ENCODE measurements at places on chromosomes 13 and 19.

DNA sequence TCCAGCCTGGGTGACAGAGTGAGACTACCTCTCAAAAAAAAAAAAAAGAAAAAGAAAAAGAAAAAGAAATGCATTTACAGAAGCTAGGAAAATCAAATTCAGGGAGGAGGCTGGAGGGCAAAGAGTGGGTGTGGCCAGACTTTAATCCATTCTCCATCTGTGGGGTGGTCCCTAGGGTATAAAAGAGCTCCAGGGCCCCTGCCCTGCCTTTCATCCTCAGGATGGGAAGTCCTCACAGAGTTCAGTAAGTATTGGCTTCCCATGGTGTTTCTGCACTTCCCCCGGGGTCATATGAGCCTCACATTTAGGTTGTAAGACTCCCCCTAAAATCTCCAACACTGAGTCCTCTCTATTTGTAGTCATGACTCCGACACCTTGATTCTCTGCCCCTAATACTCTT, 33.0 kb downstream of the DPRX start:
- no peak for DNase-seq

DNA sequence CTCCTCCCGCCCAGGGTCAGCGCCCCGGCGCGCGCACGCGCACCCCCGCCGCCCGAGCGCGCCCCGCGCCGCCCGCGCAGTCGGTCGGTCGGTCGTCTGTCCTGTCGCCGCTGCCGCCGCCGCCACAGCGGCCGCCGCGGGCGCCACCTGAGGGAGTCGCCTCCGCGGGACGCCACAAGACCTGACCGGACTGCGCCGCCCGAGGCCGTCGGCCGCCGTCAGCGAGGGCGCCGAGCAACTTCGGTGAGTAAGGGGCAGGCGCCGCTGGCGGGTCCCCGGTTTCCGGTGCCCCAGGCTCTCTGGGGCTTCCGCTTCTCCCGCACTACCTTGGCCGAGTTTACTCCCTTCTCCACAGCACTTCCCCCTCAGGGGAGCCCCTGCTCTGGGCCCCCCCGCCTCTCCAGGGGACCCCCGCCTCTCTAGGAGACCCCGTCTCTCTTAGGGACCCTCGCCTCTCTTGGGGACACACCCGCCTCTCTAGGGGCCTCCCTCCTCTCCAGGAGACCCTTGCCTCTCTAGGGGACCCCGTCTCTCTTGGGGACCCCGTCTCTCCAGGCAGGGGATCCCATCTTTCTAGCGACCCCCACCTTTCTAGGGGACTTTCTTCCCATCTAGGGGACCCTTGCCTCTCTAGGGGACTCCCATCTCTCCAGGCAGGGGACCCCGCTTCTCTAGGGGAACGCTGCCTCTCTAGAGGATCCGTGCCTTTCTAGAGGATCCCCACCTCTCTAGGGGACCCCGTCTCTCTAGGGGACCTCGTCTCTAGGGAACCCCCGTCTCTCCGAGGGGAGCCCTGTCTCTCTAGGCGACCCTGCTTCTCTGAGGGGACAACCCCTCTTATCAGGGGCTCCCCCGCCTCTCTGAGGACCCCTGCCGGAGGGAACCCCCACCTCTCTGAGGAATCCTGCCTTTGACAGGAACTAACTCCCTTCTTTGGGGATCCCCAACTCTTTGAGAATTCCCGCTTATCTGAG, 19.3 kb upstream of the GATAD2A start:
- DNase-seq: peak; percentile 69

GRCh38 chr13:76466043-76466442, 420.2 kb downstream of the KCTD12 start:
- DNase-seq: no peak

GRCh38 chr19:29724746-29725145, 9.7 kb upstream of the C19orf12 start:
- DNase-seq: no peak

DNA sequence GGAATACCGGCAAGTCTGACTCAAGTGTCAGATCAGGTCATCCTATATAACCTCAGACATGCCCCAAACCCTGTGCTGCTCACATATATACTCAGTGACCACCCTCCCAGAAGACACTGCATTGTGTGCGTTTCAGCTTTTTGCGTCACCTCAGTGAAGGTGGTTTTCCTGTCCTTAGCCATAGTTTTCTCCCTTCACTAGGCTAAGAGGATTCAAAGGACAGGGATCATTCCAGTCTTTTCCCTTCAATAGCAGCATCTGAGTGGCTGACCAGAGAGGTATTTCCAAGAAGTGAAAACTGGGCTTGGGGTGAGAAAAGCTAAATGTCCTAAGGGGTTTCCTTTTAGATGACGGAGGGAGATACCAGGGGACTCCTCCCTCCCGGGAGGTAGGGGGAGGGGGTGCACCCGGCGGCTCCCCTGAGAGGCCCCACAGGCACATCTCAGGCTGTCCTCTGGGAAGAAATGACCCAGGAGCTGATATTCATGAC, 12.7 kb upstream of the OR10H1 start:
- DNase-seq: no peak

- DNase-seq: no peak
Measured at GRCh38 chr19:31269425-31270127, 79.7 kb downstream of the TSHZ3 start.

- DNase-seq: no peak
Measured at GRCh38 chr13:103931885-103932284, 865.7 kb upstream of the SLC10A2 start.

- DNase-seq: no peak
Measured at GRCh38 chr13:26342898-26343297, 89.0 kb downstream of the CDK8 start.

DNA sequence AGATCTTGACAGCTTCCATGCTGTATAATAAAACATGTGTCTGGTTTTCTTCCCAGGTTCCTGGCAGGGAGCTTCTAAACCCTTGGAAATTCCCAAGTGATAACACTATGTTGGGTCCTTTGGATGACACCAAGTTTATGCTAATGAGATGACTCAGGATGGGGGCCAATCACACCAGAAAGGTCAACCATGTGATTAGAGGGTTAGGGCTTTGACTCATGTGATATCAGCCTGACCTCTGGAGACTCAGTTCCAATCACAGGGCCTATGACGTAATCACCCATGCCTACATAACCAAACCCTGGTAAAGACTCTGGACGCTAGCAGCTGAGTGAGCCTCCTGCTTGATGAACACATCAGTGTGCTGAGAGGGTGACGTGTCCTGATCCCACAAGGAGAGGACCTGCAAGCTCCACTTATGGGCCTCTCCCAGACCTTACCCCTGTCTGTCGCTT, 203.6 kb downstream of the DCLK1 start:
- no peak for DNase-seq

DNA sequence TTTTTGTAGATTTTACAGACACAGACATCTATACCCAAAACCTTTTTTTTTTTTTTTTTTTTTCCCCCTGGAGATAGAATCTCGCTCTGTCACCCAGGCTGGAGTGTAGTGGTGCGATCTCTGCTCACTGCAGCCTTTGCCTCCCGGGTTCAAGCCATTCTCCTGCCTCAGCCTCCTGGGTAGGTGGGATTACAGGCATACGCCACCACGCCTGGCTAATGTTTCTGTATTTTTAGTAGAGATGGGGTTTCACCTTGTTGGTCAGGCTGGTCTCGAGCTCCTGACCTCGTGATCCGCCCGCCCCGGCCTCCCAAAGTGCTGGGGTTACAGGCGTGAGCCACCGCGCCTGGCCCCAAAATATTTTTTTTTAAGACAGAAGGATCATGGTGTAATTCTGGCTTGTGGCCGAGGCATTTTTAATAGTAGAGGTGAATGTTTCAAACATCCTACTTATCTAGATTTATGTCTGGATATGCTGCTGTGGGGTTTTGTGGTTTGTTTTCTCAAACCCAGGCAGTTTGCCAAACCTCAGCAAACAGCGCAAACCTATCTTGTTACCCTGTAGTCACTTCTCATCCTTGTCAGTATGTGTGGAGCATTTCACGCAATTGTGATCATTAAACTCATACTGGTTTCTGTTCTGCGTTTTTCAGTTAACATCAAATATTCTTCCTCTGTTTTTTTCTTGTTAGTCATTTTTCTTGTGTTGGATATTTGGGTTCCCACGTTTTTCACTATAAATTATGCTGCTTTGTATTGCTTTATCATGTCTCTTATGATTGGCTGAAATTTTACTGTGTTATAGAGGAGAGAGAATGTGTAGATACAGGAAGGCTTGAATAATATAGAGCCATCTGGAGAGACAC, 36.2 kb upstream of the GARRE1 start:
- no peak for DNase-seq

DNA sequence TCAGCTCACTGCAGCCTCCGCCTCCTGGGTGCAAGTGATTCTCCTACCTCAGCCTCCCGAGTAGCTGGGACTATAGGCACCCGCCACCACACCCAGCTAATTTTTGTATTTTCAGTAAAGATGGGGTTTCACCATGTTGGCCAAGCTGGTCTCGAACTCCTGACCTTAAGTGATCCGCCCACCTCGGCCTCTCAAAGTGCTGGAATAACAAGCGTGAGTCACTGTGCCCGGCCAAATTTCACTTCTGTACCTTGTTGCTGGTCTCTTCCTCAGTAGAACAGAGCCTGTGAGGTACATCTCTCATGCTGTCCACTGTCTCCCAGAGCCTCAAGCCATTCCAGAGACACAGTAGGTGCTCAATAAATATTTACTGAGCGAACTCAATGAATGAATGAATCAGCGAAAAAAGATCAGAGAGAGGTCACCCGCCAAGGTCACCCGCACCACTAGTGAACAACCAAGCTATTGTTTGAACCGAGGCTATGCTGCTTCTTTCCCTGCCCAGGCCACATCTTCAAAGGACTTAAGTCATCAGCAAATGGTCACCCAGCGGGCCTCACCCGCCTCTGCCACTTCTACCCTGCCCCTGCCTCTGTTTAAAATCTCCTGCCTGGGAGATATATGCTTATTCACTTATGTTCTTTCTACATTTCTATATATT, 9.3 kb downstream of the TMEM143 start:
- no peak for DNase-seq

Measured in nephron progenitor cell (in vitro differentiated cells).